ENCODE measurements at places on chromosomes 2 and 18.

DNA sequence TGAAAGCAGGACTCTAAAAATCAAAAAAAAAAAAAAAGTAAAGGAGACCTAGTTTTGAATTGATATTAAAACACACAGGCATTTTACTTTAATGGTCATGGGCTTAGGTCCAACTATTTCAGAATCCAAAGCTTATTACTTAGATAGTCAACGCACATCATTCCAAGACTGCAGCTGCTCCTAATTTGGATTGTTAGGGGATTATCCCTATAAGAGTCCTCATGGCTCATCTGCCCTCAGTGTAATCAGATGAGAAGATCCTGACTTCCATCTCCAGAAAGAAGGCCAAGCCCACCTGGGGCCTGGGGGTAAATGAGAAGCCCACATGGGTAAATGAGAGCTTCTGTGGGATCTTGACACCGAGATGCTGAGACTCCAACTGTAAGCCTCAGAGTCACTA is 424.2 kb downstream of the NRXN1 start:
- DNase-seq, result no peak

GRCh38 chr2:120912101-120912985 is 176.7 kb downstream of the GLI2 start:
- DNase-seq, result no peak

GRCh38 chr2:7052404-7052803 is 135.2 kb downstream of the RNF144A start:
- no peak for DNase-seq

GRCh38 chr2:13056259-13056843 is 339.6 kb downstream of the TRIB2 start:
- DNase-seq, result no peak

DNA sequence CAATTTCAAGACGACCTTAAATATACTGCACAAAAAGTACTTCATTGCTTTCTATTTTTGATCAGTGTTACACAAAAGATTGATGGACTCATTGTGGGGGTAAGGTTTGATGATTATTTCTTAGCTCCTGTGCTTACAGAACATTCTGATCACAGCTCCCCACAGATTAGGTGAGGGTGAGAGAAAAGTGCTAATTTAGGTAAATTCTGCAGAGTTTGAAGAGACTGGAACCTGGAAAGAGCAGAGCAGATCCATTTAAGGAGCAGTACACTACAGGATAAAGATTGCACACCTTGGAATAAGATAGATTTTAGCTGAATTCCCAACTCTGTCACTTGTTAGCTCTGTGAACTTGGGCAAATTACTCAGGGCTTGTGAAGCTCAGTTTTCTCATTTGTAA is 291.9 kb upstream of the CDH7 start:
- DNase-seq, result no peak

DNA sequence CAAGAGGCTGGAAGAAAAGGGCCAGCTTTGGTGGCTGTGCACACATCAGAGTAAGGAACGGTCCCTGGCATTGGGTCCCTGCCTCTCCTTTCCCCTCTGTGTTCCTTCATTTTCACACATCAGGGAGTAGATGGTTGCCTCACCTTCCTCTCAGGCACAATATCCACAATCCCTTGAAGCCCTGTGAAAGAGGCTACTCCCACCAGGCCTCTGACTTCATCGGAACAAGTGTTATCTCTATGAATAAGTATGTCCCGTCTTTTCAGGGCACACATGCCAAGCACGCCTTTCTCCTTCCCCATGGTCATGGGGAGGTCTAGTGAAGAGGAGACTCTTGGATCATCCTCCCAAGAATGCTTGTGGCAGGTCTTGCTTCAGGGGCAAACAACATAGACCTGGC is 61.2 kb upstream of the LMAN1 start:
- DNase-seq, result no peak

- DNase-seq, result no peak
Measured at GRCh38 chr18:13393338-13393737, 174.8 kb downstream of the LDLRAD4 start.

- DNase-seq, result peak; percentile 24
Measured at GRCh38 chr2:102449370-102449974, 23.6 kb upstream of the SLC9A4 start.

GRCh38 chr2:194559964-194560363 is 1097.1 kb upstream of the SLC39A10 start:
- DNase-seq, result no peak

DNA sequence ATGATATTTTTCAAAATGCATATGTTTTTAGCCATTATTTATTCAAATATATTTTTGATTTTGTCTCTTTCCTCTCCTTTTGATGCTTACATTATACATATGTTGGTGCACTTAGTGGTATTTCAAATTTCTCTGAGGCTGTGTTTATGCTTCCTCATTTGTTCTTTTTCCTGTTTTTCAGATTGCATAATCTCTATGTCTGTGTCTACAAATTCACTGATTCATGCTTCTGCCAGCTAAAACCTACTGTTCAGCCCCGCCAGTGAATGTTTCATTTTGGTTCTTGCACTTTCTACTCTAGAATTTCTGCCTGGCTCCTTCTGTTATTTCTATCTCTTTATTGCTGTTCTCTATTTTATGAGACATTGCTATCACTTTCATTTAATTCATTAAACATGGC is 951.7 kb upstream of the CNTNAP5 start:
- DNase-seq, result no peak

DNA sequence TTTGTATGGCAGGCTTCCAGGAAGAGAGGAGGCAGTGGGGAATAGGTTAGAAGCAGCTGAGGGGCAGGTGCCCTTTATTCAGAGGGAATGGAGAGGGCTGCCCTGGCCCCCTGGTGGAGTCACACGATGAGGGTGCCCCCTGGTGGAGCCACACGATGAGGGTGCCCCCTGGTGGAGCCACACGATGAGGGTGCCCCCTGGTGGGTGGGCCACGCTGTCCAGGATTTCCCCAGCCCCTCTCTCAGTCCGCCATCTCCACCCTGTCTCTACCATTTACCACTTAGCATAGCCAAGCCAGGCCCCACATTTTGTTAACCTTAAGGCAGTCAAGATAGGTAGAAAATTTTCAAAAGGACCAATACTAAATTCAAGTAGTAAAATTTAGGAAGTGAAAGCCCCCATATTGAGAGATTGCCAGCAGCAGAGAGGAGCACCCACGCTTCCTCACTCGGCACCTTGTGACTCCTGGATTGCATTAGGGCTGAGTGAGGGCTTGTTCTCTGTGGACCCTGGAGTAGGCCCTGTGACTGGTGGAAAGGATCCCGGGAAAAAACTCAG is 10.4 kb upstream of the FAM228A start:
- peak; percentile 5 for DNase-seq

DNA sequence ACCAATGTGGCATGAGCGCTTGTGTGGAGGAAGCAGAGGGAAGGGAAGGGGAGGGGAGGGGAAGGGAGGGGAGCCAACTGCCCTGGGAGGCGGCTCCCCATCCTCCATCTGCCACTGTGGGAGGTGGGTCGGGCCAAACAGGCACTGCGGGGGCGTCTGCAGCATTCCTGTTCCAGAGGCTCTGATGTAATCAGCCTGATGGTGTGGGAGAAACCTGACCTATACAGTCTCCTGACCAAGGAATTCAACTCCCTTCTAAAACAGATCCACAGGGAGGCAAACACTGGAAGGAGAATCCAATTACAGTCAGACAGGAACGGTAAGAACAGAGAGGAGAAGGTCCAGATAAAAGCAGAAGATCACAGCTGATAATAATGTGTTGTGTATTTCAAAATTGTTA is 88.8 kb downstream of the CD8B2 start:
- DNase-seq, result no peak

GRCh38 chr2:1607236-1607920 is 136.9 kb downstream of the PXDN start:
- DNase-seq, result no peak

- DNase-seq, result no peak
Measured at GRCh38 chr2:45459860-45460259, 151.2 kb downstream of the SRBD1 start.

DNA sequence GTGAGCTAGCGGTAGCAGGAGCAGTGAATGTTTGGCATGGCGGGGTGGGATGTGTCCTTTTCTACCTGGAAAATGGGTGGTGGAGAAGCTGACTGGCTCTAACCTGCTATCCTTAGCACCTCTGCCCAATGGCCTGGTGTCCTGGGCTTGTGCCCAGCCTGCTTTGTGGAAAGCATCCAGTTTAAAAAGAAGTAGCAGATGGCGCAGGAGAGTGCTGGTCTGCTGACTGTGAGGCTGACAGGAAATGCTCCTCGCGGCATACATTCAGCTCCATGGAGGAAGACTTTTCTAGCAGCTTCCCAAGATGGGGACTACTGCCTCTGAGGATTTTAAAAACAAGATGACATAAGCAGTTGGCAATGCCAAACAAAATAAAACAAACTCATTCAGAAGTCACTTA is 56.2 kb upstream of the LYPD6B start:
- no peak for DNase-seq

GRCh38 chr18:43159086-43159770 is 43.7 kb upstream of the RIT2 start:
- no peak for DNase-seq

DNA sequence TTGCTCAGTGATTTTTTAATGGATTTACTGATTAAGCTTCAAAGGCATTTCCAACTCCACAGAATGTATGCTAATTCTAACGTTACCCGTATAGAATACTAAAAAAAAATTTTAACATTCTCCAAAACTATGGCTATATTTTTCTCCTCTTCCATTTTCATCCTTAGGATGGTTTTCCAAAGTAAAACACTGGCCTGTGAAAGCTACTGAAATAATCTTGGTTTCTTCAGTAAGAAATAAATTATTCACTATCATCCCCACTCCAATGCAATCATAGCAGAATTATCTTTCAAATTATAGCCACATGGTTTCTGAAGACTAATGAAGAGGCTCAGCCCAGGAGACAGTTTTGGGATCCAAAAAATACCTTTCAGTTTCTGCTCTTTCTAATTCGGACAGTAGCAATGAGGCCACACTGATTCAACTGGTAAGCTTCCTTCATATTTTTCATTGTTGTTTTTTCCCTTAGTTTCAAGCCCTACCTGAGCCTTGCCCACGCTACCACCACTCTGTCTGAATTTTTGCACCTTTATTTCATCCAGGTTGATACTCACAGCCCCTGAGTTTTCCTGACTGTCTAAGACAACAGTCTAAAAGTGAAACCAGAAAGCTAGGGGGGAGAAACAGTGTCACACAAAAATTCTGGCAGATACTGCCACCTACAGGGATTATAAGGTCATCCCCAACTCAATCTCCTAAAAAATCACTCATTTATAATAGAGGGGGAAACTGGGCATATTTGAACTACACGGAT is 887.9 kb downstream of the NRXN1 start:
- no peak for DNase-seq

DNA sequence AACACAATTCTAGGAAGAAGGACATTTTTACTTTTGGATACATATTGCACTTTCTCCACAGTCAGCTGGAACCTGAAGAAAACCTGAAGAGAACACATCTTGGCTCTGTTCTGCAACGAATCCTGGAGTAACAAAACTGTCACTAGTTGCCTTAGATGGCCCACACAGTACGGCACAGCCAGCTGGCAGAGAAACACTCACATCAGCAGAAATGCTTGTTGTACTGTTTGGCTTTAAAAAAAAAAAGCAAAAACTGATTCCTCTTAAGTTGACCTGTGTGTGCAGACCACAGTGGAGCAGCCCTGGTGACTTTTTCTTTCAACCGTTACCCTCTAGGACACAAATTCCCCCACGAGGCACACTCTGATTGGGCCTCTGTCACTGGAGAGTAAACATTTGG is 152.3 kb upstream of the TWIST2 start:
- no peak for DNase-seq

DNA sequence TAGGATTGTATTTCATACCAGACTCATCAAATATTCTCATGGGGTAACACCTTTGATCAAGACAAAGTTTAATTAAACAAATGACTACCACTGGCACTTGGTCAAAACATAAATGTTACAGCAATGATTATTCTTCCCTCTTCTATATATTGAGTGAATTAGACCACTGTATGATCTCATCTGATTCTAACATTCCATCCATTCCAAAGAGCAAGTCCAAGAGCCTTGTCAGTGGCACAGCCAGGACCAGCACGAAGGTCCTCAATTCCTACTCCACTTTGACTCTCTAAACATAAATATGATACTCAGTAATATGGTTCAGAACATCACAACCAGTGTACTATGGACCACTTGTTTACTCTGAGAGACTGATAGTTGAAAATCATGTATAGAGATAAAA is 86.4 kb downstream of the AP1S3 start:
- no peak for DNase-seq

Measured in stimulated activated CD4-positive, alpha-beta T cell treated with anti-CD3 and anti-CD28 coated beads, Interleukin-1b, Interleukin-23, amount 100 ng/mL, for 1 hour (primary cell).